ENCODE measurements at places on chromosomes 1 and 21. TPM values are rescaled to one million over a fixed set of nuclear protein-coding genes. Genes with fewer than 3 reads are reported as not detected.

The PCBP3 gene
- total RNA-seq: 1.2 TPM

DNA sequence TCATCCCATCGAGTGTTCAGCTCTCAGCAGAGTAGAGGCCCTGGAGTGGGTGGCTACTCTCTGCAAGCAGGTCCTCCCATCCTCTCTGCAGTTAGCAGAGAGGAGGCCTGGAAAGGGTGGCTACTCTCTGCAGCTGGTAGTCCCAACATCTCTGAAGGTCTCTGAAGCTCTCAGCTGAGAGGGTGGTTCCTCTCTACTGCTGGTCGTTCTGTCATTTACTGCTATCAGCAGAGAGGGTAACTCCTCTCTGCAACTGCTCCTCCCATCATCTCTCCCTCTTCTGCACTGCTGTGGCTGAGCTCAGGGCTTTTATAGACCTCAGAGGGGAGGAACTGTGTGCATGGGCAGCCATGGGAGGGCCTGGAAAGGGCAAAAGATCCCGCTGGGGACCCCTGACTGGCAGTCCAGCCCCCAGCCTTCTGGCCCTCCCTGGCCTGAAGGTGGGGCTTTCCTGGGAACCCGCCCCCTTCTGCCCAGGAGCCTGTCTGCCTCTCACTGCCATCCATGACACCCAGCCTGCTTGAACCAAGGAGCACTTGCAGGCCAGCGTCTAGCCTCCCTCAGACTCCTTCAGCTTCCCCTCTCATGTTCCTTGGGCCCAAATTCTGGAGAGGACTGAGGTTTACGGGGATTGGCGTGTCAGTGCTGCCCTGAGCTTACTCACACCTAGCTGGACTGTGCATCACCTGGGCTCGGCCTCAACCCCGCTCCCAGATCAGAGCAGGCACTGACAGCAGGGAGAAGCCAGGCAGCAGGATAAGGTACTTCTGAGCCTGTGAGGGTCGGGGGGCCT is 898.3 kb upstream of the NEGR1 start:
- no peak for DNase-seq

The CYP4X1 gene
- not detected for total RNA-seq

- DNase-seq: no peak
These were observed 302.7 kb downstream of the MRPL39 start for GRCh38 chr21:25304611-25305010.

GRCh38 chr1:7705048-7705907 is 65.8 kb upstream of the VAMP3 start:
- peak; percentile 47 for DNase-seq

The HSD3B2 gene
- not detected for total RNA-seq

GRCh38 chr1:108708691-108709660 is 3.7 kb upstream of the FNDC7 start:
- DNase-seq: peak; percentile 53

GRCh38 chr1:15408890-15409387 is 749 bp upstream of the EFHD2 start:
- DNase-seq: no peak

- no peak for DNase-seq
These were observed 901 bp upstream of the RXFP4 start for GRCh38 chr1:155940482-155940992.

GRCh38 chr1:60564916-60565750 is 491.6 kb upstream of the C1orf87 start:
- DNase-seq: no peak

- no peak for DNase-seq
These were observed 14.1 kb downstream of the DISP1 start for GRCh38 chr1:222828939-222829338.

GRCh38 chr1:214476986-214477870 is 74.2 kb downstream of the PTPN14 start:
- no peak for DNase-seq

The MNDA gene
- 0.31 TPM for total RNA-seq

DNA sequence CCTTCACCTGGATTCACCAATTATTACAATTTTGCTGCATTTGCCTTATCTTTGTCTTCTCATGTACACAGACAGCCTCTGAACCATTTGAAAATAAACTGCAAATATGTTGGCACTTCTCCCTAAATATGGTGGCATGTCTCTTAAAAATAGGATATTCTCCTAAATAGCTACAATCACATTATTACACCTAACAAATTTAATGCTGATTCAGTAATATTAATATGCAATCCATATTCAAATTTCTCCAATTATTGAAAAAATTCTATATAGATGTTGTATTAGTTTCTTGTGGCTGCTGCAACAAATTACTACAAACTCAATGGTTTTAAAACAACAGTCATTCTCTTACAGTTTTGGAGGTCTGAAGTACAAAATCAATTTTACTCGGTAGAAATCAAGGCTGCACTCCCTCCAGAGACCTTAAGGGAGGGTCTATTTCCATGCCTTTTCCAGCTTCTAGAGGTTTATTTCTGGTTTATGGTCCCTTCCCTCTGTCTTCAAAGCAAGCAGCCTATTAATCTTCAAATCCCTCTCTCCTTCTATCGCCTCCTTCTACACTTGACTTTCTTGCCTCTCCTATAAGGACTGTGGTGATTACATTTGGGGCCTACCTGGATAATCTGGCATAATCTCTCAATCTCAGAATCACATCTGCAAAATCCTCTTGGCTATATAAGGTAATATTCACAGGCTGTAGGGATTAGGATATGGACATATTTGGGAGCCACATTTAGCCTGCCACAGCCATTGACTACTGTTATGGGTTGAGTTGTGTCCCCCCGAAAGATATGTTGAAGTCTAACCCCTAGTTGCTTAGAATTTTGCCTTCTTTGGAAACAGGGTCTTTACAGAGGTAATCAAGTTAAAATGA is 52.5 kb upstream of the BOLA1 start:
- no peak for DNase-seq

The LENEP gene
- total RNA-seq: 1.1 TPM

The OR2L3 gene
- not detected for total RNA-seq

The KRTAP19-3 gene
- not detected for total RNA-seq

The VHLL gene
- total RNA-seq: not detected

- DNase-seq: no peak
These were observed 50.2 kb downstream of the ENAH start for GRCh38 chr1:225602590-225603206.

DNA sequence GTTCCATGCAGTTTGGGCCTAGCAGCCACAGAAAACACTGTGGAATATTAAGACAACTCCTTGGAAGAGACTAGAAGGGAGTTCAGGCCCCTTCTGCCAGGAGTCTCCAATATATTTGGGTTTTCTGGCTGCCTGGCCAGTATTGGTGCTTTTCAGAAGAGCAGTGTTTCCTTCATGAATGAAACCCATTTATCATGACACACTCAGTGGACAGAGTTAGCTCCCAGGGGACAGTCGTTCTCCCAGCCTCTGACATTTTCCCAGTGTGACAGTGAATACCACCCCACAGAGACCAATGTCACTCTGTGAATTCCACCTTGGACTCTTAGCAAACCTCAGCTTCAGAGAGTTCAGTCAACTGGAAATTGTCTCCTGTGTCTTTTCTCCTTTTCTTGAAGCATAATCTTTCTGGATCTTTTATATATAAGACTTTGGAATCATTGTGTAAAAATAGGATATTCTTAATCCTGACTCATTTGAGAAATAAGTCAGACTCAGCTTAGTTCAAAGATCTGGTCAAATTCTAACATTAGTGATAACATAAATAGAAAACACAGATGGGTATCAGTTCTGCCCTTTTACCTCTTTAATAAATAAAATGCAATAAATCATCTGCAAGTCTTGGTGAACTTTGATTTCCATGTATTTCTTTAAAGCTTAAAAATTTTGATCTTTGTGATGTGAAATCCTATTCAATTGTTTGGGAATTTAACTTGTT is 40.4 kb downstream of the GNG12 start:
- DNase-seq: no peak

The MAP1LC3C gene
- not detected for total RNA-seq

GRCh38 chr1:243944429-243945160 is 94.6 kb upstream of the AKT3 start:
- DNase-seq: no peak

DNA sequence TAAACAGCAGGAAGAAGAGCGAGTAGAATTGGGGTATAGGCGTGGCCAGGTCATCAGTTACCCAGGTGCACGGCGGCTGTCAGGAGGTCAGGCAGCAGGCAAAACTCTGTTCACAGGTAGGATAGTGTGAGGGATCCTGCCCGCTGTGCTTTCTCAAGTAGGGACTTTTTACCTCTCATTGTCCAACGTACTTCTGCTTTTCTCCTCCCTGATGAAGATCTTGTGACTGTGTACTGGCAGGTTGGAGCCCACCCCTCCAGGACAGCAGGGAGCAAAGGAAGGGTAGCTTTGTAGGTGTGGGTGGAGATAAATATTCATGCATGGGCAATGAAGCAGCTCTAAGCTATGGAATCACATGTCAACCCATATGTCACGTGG is 373.5 kb downstream of the KIF26B start:
- no peak for DNase-seq

The LCE6A gene
- not detected for total RNA-seq

DNA sequence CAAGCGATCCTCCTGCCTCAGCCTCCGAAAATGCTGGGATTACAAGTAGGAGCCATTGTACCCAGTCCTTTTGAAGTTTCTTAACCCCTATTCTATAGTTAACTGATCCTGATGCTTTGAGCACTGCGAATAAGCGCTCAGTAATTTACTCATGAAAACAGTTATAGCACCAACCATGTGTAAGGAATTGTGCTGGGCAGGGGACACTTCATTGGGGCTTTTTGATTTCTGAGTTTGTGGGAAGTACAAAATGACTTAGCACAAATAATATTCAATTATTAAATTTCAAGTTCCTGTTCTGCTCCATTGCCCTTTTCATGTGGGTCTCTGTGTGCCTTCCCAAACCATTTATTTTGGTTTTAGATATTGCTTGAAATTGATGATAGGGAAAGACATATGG is 6.2 kb upstream of the HIPK1 start:
- no peak for DNase-seq

The ELF3 gene
- 0.82 TPM for total RNA-seq

DNA sequence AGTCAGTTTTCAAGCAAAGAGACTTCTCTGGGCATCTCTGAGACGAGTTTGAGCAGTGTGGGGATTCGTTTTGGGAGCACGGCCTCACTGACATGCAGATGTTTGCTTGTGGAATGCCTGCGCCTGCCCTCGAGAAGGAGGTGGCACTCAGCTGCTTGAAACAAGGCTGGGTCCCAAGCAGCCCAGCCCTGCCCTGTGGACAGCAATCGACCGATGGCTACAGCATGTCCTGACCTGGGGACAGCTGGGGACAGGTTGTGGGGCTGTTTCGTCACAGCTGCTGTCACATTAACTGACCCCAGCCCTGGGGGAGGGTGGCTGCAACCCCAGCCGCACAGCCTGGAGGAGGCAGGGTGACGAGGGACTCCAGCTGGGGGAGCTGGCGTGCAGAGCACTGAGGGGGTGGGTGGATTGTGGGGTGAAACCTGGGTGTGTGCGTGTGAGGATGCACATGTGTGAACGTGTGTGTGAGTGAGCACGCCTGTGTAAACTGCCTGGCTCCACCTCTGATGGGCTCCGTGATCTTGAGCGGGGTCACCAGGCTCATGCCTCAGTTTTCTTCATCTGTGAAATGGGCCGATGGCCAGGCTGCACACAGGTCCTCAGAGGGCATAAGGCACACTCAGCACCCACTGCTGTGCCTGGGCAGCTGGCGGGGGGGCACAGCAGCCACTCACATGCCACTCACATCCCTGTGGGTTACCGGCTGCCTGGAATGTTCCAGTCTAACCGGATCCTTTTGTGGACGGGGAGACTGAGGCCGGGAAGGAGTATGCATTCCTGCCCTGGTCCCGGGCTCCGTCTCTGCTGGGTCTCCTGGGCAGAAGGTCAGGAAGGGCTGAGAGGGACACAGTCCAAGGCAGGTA is 49.3 kb downstream of the COL18A1 start:
- DNase-seq: no peak

The OR2AK2 gene
- not detected for total RNA-seq

The TFF3 gene
- total RNA-seq: not detected

- no peak for DNase-seq
These were observed 12.8 kb downstream of the SPATA46 start for GRCh38 chr1:162363823-162364222.

The AADACL4 gene
- not detected for total RNA-seq

The CHI3L1 gene
- total RNA-seq: 0.53 TPM

GRCh38 chr1:169701261-169702005 is 10.0 kb downstream of the SELL start:
- DNase-seq: no peak

The C8A gene
- total RNA-seq: not detected

GRCh38 chr1:44265656-44266358 is 52.5 kb downstream of the DMAP1 start:
- DNase-seq: no peak

The IQGAP3 gene
- 30.3 TPM for total RNA-seq

The CHRNB2 gene
- not detected for total RNA-seq

- no peak for DNase-seq
These were observed 60.6 kb upstream of the CD1D start for GRCh38 chr1:158119976-158120653.

- no peak for DNase-seq
These were observed 122.3 kb downstream of the FOXD2 start for GRCh38 chr1:47559944-47560695.

- no peak for DNase-seq
These were observed 286.2 kb upstream of the DUSP10 start for GRCh38 chr1:222028116-222028515.

The MAP3K21 gene
- 1.5 TPM for total RNA-seq

DNA sequence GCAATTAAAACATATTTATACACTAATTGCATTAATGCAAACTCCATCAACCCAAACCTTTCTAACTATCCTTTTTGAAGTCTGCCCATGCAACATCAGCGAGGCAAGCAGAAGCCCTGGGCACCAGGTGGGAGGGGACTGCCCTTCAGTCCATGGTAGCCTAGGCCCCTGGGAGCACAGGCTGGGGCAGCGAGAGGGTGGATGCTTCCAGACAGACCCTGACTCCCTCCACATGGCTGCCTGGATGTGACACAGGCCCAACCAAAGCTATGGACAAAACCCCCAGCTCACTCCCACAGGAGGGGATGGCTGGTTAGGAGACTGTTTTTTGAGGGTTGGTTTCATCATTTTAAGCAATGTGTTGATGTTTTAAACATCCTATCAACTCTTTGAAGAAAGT is 17.8 kb upstream of the LRRC47 start:
- DNase-seq: no peak

The TXLNA gene
- total RNA-seq: 68.8 TPM

DNA sequence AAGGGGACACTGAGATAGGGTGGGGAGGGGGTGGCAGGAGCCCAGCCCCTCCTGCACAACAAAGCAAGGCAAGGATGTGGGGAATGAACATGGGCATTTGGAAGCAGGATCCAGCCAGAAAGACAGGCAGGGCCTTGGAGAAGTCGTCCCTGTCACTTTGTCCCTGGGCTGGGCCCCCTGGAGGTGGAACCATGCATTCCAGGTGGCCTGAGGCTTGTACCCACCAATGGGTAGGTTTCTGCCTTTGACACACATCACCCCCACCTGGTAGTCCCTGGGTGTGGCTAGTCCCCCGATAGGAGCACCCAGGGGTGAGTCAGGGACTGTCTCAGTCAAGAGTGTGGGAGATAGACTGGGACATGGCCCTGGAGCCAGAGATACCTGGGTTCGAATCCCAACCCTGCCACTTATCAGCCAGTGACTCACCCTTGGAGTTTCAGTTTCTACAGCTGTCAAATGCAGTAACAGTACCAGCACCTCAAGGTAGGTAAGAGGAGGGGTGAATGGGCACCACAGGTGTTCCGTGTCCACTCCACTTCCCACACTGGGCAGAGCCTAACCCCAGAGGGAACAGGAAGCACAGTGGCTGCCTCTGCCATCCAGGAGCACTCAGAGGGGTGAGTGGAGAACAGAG is 10.0 kb downstream of the PLA2G2D start:
- DNase-seq: no peak

The ARHGEF11 gene
- 20.5 TPM for total RNA-seq
